ENCODE measurements at places on chromosomes 4 and X. TPM values are rescaled to one million over a fixed set of nuclear protein-coding genes. Genes with fewer than 3 reads are reported as not detected.

GRIA2 gene
- total RNA-seq: not detected

PABPC4L gene
- not detected for total RNA-seq

SYTL4 gene
- not detected for total RNA-seq

INTS6L gene
- total RNA-seq: 26.0 TPM

DTHD1 gene
- 0.73 TPM for total RNA-seq

GRCh38 chrX:18666614-18667013, 5.3 kb downstream of the RS1 start:
- H3K36me3 ChIP-seq: no peaks in the 10 kb centered on the region
- DNase-seq: no peak
- H3K4me1 ChIP-seq: peaks cover 6% of the 10 kb centered on the region

DNA sequence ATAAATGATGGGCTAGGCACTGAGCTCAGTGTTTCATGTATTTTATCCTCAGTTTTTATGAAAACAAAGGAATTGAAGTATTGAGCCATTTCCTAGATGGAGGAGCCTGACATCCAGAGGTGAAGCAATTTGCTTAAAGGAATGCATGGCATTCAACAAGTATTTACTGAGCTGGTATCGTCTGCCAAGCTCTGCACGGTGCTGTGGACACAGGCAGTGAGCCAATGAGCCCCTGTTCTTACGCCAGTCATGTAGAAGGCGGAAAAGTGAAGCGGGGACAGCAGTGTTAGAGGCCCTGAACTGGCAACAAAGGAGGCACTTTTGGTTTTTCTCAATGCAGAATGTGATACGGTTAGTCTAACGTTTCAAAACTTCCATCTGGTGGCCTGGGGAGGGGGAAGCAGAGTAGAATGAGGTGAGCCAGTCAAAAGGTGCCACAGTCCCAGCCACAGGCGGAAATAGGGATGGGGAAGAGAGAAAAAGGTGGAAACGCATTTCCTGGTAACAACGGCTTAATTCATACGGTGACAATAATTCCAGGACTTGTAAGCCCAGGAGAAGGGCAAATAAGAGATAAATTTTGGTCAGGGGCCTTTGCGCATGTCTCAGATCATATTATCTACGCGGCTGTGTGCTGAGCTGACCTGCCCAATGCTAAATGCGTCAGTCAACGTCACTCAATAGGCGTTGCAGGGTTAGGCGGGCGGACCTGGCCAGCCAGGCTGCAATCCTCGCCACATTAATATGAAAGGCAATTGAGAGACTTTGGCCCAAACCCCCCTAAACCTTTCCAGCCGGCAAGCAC, 133.9 kb downstream of the AFAP1 start:
- no peak for DNase-seq
- H3K27me3 ChIP-seq: no peaks in the 10 kb centered on the region
- peaks cover 11% of the 10 kb centered on the region for H3K36me3 ChIP-seq

GRCh38 chrX:54785901-54786300, 12.2 kb downstream of the ITIH6 start:
- H3K4me3 ChIP-seq: no peak overlapping the region
- no peak overlapping the region for H3K27ac ChIP-seq
- H3K27me3 ChIP-seq: no peaks in the 10 kb centered on the region
- peak; percentile 27 for DNase-seq
- H3K4me1 ChIP-seq: no peaks in the 10 kb centered on the region
- no peaks in the 10 kb centered on the region for H3K36me3 ChIP-seq

- no peaks in the 10 kb centered on the region for H3K4me1 ChIP-seq
- no peak overlapping the region for H3K4me3 ChIP-seq
- H3K27me3 ChIP-seq: peaks cover 2% of the 10 kb centered on the region
- no peak overlapping the region for H3K27ac ChIP-seq
- DNase-seq: no peak
Measured at GRCh38 chr4:47650584-47651130, 165.6 kb downstream of the ATP10D start.

DNA sequence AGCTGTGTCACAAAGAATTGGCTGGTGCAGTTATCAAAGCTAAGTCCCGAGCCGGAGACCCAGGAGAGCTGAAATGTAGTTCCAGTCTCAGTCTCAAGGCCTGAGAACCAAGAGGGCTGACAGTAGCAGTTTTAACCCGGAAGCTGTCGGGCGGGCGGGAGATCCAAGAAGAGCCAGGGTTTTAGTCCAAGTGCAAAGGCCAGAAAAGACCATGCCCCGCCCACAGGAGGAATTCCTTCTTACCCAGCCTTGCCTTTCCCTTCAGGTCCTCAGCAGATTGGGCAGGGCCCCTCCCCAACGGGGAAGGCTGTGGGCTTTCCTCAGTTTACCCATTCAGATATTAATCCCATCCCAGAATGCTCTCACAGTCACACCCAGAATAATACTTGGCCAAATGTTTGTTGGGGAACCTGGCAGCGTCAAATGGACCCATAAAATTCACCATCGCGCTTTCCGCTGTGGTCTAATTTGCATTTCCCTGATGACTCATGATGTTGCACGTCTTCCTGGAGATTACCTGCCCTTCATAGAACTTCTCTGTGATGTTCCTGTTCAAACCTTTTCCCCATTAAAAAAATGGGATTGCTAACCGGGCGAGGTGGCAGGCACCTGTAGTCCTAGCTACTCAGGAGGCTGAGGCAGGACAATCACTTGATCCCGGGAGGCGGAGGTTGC, 16.2 kb downstream of the MAEA start:
- peaks cover 19% of the 10 kb centered on the region for H3K36me3 ChIP-seq
- no peak overlapping the region for H3K4me3 ChIP-seq
- H3K4me1 ChIP-seq: peaks cover 60% of the 10 kb centered on the region
- DNase-seq: peak; percentile 64

- H3K4me1 ChIP-seq: peaks cover 37% of the 10 kb centered on the region
- no peak for DNase-seq
- H3K4me3 ChIP-seq: no peak overlapping the region
- H3K27ac ChIP-seq: no peak overlapping the region
- peaks cover 23% of the 10 kb centered on the region for H3K36me3 ChIP-seq
- H3K27me3 ChIP-seq: no peaks in the 10 kb centered on the region
Measured at GRCh38 chr4:67712000-67712625, 11.2 kb upstream of the UBA6 start.

GRCh38 chr4:39452860-39453587, 5.7 kb downstream of the RPL9 start:
- H3K27ac ChIP-seq: no peak overlapping the region
- DNase-seq: no peak
- H3K4me3 ChIP-seq: no peak overlapping the region
- H3K4me1 ChIP-seq: peaks cover 49% of the 10 kb centered on the region
- H3K27me3 ChIP-seq: no peaks in the 10 kb centered on the region
- peaks cover 86% of the 10 kb centered on the region for H3K36me3 ChIP-seq

- no peaks in the 10 kb centered on the region for H3K36me3 ChIP-seq
- H3K27me3 ChIP-seq: peaks cover 6% of the 10 kb centered on the region
- H3K4me1 ChIP-seq: peaks cover 14% of the 10 kb centered on the region
- H3K4me3 ChIP-seq: no peak overlapping the region
- H3K27ac ChIP-seq: no peak overlapping the region
- DNase-seq: no peak
Measured at GRCh38 chr4:168857009-168857408, 153.0 kb downstream of the CBR4 start.

DNA sequence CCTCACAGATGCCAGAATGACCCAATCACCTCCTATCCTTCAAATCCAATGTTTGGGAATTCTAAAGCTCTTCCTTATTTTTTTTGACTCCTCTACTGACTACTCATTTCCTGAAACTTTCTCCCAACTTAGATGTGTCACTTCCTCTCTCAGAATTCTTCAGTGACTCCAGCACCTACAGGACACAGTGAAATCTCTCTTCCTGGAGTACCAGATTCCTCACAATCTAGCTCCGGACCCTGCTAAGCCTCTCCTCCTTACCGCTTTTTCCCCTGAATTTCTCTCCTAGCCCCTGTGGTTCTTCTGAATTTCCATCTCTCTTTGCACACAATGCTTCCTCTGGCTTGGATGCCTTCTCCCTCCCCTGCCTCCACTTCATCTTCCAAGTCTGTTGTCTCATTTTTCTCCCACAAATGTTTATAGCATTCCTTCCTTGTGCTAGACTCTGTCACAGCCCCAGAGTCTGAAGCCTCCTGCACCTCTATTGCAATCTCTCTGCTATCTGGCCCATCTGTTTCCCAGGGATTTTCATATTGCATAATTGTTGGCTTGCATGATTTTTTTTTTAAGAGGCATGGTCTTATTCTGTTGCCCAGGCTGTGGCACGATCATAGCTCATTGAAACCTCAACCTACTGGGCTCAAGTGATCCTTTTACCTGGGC, 80.1 kb downstream of the ANAPC4 start:
- no peak overlapping the region for H3K4me3 ChIP-seq
- no peak for DNase-seq
- no peaks in the 10 kb centered on the region for H3K4me1 ChIP-seq
- no peaks in the 10 kb centered on the region for H3K27me3 ChIP-seq
- no peak overlapping the region for H3K27ac ChIP-seq

All from activated CD4-positive, alpha-beta T cell treated with anti-CD3 and anti-CD28 coated beads for 36 hours (primary cell).